ENCODE measurements at places on chromosomes 7 and 10.

GRCh38 chr7:1311406-1312135 is 78.9 kb downstream of the UNCX start:
- DNase-seq: no peak

DNA sequence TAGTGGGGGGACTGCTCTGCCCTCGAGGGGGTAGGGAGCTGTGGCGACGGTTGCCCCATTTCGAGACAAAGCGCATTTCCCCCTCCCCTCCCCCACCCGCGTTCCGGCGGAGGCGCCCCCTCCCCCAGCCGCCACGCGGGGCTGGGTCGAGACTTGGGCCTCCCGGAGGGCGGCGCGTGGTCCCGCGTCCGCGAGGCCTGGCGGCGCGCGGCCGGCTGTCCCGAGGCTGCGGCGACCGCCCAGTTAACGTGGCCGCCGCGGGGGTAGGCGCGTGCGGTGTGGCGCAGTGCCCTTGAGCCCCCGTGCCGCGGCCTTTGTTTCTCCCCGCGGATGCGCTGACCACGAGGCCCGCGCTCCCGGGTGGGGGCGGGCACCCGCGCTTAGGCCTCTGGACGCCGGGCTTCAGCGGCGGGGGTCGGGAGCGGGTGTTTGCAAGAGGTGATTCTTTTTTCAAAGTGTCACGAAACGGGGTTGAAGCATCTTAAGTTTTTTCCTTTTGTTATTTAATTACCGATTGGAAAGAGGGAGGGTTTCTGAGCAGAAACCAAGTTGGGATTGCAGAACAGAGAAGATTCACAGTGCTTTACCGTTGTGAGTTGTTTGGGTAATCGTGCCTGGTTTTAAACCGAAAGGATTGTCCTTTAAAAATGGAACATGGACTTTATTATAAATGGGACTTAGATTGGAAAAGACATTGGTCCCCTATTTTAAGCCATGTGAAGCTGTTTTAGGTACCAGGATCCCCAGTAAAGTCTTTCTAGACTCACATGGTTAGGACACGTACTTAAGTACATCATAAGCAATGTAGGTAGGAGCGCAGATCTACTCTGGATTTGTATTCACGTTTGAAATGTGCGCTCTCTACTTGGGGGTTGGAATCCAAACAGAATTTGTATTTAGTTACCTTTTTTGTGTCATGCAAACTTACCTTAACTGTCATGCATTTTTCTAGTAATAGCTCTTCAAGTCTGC is 760 bp downstream of the CBX3 start:
- no peak for DNase-seq

- no peak for DNase-seq
These were observed 49.3 kb upstream of the DAGLB start for GRCh38 chr7:6496842-6497636.

DNA sequence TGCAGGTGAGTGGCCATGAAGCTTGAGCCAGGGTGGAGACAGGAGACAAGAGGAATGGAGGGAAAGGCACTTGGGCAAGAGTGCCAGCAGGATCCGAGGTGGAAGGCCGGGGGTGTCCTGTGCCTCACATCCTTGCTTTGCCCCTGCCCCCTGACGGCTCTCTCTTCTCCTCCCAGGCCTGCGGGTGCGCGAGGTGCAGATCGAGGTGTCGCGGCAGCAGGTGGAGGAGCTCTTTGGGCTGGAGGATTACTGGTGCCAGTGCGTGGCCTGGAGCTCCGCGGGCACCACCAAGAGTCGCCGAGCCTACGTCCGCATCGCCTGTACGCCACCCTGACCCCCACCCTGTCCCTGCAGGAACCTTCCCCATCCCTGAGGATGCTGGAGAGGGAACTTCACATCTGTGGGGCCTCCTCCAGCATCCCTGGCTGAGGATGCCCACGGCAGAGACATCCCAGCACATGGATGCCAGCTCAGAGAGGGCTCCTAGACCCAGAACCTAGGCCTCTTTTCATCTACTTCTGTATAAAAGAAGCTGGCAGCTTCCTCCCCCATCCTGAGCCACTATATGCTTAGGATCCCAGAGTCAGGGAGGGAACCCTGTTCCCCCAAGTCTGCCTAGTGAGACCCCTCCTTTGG is 34.4 kb upstream of the SLC29A3 start:
- no peak for DNase-seq

DNA sequence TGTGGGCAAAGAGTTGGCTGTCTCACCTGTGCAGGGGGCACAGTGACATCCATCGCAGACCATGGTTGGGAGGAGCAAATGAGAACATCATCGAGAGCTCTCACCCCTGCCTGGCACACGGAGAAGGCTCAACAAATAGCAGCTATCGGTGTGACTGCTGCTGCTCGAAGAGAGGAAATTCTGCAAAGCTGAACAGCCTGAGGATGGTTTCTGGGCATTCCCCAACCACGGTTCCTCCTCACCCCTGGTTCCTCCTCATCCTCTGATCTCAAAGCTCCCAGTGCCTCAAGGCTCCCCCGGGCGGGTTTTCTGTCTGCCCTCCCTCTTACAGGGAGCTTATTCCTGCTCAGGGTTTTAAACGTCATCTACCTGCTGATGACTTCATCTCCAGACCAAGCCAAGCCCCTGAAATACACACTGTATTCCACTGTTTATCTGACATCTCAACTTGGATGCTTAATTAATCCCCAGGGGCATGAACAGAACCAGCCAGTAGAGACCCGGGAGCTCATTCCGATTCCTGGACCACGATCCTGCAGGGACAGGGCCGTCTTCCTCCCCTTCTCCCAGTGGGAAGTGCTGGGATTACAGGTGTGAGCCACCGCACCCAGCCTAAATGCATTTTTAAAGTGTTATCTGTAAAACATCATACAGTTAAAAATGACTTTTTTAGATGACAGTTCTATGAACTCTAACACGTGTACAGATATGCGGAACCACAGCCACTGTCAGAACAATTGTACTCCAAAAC is 19.5 kb upstream of the NOM1 start:
- DNase-seq: no peak

GRCh38 chr7:76260171-76260703 is 42.2 kb upstream of the HSPB1 start:
- no peak for DNase-seq

DNA sequence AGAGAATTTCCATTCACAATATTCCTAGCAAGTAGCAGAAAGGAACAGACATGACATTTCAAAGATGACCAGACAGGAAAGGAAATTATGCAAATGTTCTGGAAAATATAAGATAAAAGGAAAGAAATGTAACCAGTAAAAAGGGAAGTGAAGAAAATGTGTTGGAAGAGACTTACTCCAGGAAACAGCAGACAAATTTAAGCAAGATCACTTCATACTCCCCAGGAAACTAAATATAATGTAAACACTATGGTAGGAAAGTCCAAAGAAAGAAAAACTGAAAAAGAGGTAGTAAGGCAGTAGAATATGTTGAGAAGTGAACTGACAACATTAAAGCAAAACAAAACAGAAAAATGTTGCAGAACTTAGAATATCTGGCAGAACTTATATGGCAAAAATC is 6.4 kb upstream of the ST8SIA6 start:
- no peak for DNase-seq

GRCh38 chr7:113891031-113891350 is 27.8 kb downstream of the PPP1R3A start:
- DNase-seq: no peak

DNA sequence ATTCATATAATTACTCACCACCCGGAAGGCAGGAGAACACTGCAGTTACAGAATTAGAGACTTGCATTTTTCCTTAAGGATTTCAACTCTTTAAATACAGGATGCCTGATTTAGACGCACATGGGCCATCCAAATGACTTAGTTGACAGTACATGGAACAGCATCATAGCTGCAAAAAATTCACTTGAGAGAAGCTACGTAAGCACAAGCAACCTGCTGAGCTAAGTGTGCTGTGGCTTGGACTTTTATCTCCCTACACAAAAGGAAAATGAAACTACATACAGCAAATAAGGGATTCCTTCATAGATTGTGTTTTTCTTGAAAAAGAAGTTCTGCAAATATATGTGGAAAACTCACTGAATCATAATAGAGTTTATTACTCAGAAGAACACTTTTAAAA is 152.6 kb downstream of the POU6F2 start:
- no peak for DNase-seq

DNA sequence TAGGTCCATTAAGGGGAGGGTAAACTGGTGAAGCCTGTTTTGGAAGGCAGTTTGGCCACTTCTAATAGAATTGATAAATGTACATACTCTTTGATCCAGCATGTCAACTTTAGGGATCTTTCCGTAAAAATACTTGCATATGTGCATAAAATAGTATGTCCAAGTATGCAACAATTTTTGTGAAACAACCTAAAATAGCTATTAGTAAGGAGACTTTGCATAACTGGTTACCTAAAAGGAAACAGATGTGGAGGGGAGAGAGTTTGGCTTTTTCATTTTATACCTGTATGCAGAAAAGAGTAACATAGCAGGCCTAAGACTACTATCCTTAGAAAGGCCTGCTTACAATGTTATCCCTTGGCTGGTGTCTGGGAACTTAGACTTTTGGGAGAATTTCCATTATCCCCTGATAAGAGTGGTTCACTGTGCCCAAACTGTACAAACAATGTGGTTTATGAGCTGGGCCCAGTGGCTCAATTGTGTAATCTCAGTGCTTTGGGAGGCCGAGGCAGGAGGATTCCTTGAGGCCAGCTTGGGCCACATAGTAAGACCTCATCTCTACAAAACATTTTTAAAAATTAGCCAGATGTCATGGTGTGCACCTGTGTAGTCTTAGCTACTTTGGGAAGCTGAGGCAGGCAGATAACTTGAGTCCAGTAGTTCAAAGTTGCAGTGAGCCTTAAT is 21.3 kb downstream of the PTPN12 start:
- DNase-seq: no peak

DNA sequence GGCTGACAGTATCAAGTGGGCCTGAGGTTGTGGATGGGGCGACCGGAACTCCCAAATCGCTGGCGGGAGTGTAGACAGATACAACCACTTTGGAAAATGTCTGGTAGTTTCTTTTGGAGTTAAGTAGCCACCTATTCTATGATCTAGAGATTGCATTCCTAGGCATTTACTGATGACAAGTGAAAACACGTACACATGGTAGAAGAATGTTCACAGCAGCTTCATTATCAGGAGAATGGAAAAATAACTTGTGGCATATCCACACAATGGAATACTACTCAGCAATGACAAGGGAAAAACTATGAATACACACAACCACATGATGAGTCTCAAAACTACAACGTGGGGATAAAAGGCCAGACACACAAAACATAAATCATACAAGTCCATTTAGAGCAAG is 146.0 kb downstream of the MYOF start:
- no peak for DNase-seq

DNA sequence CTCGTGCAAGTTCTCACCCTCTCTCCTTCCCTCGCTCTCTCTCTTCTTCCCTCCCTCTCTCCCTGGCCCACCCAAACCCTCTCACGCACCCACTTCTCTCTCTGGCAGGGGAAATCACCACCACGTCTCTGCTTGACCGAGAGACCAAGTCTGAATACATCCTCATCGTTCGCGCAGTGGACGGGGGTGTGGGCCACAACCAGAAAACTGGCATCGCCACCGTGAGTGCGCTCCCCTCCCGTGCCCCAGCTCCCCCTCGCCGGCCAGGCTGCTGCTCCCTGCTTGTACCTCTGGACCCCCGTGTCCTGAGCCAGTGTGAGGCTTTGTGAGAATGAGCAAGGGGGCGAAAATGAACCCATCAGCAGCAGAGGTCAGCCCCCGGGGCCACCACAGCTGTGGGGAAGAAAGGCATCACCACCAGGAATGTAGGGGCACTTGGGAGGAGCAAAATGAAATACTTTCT is 25.5 kb downstream of the C10orf105 start:
- no peak for DNase-seq

- DNase-seq: no peak
These were observed 47.7 kb downstream of the TBXAS1 start for GRCh38 chr7:139876622-139877283.

DNA sequence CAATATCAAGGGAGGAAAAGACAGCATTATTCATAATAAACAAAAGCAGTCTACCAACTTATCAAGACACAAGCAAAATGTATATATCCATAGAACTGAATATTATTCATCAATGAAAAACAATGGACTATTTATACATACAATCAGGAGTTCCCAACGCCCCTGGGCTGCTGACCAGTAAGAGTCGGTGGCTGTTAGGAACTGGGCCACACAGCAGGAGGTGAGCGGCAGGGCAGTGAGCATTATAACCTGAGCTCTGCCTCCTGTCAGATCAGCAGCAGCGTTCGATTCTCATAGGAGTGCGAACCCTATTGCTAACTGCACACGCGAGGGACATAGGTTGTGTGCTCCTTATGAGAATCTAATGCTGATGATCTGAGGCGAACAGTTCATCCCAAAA is 71.7 kb upstream of the GPR22 start:
- no peak for DNase-seq

DNA sequence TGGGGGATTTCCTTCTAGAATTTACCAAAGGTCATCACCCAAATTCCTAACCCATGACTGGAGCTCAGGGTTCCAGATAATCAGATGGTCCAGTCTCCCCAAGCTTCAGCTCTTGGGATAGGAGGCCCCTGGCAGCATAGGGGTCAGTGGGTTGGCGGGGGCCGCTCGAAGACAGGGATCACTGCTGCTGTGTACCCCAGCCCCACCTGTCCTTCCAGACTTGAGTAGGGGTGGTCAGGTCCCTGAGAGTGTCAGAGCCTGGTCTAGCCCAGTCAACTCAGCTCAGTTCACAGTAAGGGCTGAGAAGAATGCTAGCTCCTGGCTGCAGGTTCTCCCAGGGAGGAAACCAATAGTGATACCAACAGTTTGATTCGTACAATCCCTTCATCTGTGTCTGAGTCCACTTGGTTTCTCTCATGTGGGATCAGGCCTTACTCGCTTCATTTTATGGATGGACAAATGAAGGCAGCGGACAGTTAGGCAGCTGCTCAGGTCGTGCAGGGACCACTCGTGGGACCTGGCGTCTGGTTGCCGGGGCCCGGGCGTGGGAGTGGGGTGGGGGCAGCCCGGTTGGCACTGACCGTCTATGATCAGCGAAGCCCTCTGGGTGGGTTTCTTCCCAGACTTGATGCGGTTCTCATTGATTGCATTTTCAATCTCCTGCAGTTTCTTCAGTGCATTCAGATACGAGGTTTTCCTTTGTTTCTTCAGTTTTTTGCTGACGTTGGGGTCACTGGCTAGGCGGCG is 78.9 kb downstream of the PRPF18 start:
- DNase-seq: no peak

- no peak for DNase-seq
These were observed 39.1 kb upstream of the TMEM236 start for GRCh38 chr10:17712717-17713471.

DNA sequence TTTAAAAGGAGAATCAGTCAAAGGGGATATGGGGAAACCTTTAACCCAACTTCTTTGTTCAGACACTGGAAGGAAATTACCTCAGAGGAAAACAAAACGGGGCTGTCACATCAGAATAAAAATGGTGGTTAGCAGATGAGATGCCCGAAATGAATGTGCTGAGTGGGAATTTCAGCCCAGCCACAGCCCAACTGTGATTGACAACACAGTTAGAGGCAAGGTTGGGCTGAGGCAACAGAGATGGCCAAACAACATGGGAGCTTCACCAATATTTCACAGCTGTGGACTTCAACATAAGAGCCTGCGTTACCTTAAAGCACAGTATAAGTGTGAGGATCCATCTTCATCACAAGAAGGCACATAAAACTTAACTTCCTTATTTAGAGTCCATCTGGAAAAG is 133.5 kb upstream of the PTPRZ1 start:
- DNase-seq: no peak

- DNase-seq: no peak
These were observed 150.5 kb upstream of the GPR26 start for GRCh38 chr10:123515661-123516060.

- DNase-seq: peak; percentile 39
These were observed 132.7 kb downstream of the JCAD start for GRCh38 chr10:29926693-29927048.

GRCh38 chr10:129973674-129974059 is 9.6 kb upstream of the EBF3 start:
- no peak for DNase-seq
